ENCODE measurements at places on chromosomes 3 and 15. TPM values are rescaled to one million over a fixed set of nuclear protein-coding genes. Genes with fewer than 3 reads are reported as not detected.

DNA sequence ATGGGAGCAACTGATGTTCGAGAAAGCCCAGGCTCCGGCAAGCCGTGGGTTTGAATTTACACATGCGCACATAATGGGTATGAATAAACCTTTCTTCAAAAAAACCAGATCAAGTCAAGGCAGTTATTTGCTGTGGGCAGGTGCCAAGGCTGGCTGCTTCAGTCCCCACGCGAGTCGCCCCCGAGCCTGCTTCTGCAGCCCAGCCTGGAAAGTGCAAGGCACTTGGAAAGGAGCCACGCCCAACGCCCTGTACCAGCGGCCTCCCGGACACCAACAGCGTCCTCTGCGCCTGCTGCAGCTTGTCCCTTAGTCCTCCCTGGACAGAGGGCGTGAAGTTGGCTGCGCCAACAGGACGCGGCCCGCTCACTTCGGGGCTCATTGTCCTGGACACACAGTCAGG lies 68.9 kb downstream of the KLF15 start:
- no peaks in the 10 kb centered on the region for H3K4me1 ChIP-seq
- H3K36me3 ChIP-seq = no peaks in the 10 kb centered on the region
- H3K27ac ChIP-seq = no peak overlapping the region
- no peak overlapping the region for H3K4me3 ChIP-seq

DNA sequence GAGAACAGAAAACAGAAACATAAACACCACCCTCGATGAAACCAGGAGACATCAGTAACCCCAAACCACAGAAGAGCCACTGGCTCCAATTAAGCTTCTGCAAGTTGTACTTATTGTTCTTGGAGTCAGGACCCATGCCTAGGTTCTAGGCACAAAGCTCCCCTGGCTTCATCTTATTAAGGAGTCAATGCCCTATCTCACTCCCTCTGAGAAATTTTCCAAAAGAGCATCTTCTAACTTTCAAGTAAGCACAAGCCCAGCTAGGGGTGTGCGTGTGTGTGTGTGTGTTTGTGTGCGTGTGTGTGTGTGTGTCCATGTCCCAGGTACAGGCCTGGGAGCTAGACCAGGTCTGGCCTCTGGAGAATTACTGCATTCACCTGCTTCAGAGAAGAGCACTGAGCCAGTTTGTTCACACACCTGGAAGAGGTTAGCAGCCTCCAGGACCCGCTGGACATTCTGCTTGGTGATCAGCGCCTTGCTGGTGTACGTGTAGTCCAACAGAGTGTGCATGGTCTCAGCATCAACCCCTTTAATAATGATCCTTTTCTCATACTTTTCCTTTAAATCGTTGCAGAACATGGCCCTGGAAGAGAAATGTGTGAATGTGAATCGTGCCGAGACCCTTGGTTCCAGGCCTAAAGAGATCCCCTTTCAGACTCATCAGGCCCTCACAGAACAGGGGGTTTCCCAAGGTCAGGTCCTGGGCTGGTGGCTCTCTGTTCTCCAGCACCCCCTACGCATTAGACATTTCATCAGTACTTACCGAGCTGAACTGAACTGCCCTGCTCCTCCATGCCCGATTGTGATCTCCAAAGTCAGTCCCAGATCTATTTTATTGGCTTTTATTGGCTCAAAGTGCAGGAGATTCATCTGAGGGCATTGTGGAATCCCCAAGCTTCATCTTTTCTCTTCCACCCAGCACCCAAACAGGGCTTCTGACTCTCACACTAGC lies 27.8 kb downstream of the KLHL6 start:
- H3K4me3 ChIP-seq = no peak overlapping the region
- peaks cover 17% of the 10 kb centered on the region for H3K36me3 ChIP-seq
- H3K4me1 ChIP-seq = peaks cover 12% of the 10 kb centered on the region
- no peak for DNase-seq
- H3K27ac ChIP-seq = no peak overlapping the region
- no peaks in the 10 kb centered on the region for H3K27me3 ChIP-seq

GRCh38 chr3:13045241-13045903 lies 27.9 kb downstream of the IQSEC1 start:
- no peaks in the 10 kb centered on the region for H3K27me3 ChIP-seq
- H3K27ac ChIP-seq = no peak overlapping the region
- H3K36me3 ChIP-seq = no peaks in the 10 kb centered on the region
- H3K4me1 ChIP-seq = no peaks in the 10 kb centered on the region
- no peak for DNase-seq
- H3K4me3 ChIP-seq = no peak overlapping the region

The TMEM108 gene
- total RNA-seq = not detected

Measured in CD4-positive, alpha-beta memory T cell (primary cell).